ENCODE measurements at places on chromosomes 6 and 20.

- no peak for DNase-seq
Observed at GRCh38 chr6:15143086-15143485, 102.8 kb upstream of the JARID2 start.

DNA sequence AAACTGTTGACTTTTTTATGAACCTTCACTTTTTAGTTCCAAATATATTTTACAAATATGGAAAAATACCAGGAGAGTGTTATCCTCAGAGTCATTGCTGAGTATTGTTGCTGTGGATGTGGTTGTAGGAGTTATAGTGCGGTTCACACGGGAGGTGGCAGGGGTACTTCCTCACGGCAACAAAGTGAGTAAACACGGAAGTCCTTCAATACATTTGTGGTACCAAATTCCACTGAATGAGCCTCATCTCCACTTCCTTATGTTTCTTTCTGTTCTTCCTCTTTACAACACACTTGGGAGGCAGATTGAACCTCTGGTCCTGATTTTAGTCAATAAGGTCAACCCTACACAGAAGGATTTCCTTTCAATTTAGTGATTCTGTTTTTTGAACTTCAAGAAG is 371.8 kb downstream of the BTBD3 start:
- DNase-seq: no peak

- no peak for DNase-seq
Observed at GRCh38 chr6:68778356-68779020, 143.4 kb downstream of the ADGRB3 start.

GRCh38 chr6:168603234-168603633 is 162.2 kb downstream of the SMOC2 start:
- DNase-seq: no peak

GRCh38 chr6:137846772-137847313 is 20.2 kb upstream of the TNFAIP3 start:
- DNase-seq: no peak

GRCh38 chr20:36384022-36384619 is 78.0 kb downstream of the DLGAP4 start:
- peak; percentile 50 for DNase-seq

GRCh38 chr6:52360028-52360427 is 1.9 kb upstream of the PAQR8 start:
- no peak for DNase-seq

DNA sequence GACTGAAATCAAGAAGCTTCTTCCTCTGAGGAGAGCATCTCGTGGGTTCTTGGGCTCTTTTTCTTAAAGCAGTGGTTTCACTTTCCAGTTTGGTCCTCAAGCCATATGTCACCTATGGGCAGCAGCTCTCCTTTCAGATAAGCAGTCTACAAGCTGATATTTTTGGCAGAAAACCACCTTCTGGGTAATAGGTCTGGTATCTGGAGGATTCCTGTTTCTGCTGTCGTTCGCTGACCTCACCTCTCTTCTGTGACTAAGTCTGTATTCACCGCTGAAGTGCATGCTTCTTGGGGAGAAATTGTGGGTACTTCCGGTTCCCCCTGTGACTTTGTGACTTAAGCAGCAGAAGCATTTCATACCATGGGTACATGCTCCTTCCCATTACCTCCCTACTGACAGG is 193.6 kb downstream of the EDN1 start:
- DNase-seq: peak; percentile 71

GRCh38 chr20:25437153-25437581 is 29.7 kb downstream of the GINS1 start:
- DNase-seq: no peak

- DNase-seq: no peak
Observed at GRCh38 chr6:16136091-16136490, 7.2 kb downstream of the MYLIP start.

- DNase-seq: no peak
Observed at GRCh38 chr6:27267857-27268434, 20.4 kb downstream of the PRSS16 start.

- no peak for DNase-seq
Observed at GRCh38 chr6:146354451-146354850, 189.2 kb upstream of the RAB32 start.

- DNase-seq: no peak
Observed at GRCh38 chr20:8879669-8880068, 189.2 kb upstream of the PLCB4 start.
